ENCODE measurements at places on chromosomes 2 and 18. TPM values are rescaled to one million over a fixed set of nuclear protein-coding genes. Genes with fewer than 3 reads are reported as not detected.

Gene TFPI
- total RNA-seq = 0.13 TPM

Gene UGT1A8
- not detected for total RNA-seq

GRCh38 chr2:69576880-69577279 is 66.7 kb downstream of the AAK1 start:
- no peak for ATAC-seq

GRCh38 chr2:203656522-203657287 is 49.7 kb upstream of the CD28 start:
- no peak for ATAC-seq

DNA sequence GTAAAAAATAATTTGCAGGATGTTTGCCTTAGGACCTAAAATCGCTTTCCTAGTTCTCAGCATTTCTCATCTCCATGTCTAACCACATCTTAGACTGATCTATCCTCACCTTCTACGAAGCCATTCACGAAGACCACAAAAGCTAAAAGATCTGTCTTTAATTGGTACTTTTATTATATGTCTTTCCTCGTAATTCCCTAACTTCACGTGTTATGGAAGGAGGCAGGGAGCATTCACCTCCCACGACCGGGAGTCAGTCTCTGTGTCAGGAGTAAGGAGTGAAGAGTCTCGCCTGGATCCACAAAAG is 1.6 kb downstream of the DLGAP1 start:
- ATAC-seq = no peak

DNA sequence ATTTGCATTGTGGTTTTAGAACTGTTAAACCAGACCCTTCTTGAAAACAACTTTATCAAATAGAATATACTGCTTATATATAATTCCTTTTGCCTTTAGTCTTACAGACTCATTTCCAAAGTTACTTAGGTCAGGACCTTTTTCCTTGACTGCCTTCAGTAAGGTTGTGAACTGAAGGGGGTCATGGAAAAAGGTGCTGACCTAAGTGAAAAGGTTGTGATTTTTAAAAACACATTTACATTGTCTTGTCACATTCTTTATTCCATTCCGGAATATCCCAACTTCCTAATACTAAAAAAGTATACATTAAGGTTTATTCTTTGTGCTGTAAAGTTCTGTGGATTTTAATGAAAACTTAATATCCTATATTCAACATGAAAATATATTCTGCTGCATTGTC is 581.4 kb downstream of the SOCS6 start:
- no peak for ATAC-seq

DNA sequence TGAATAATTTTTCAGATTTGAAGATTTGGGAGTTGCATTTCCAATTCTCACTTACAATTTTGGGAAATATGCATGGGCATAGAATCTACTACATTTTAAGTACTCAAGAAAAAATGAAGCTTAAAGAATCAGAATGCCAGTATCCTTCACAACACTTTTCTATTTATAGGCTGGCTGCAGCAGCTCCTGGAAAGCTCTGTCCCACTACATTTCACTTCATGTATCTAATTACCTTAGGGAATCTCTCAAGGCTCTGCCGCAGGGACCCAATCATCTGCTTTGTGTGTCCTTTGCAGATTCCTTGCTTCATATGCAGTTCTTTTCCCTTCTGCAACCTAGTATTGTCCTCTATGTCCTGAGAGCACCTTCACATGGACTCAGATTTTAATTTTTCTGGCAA is 102.9 kb downstream of the NUP35 start:
- ATAC-seq = no peak

- no peak for ATAC-seq
Observed at GRCh38 chr18:79559436-79559835, 120.2 kb upstream of the CTDP1 start.
